ENCODE measurements at places on chromosomes 13 and 19.

- DNase-seq = peak; percentile 26
These were observed 10.3 kb upstream of the GARIN5A start for GRCh38 chr19:50486823-50487515.

- no peak for DNase-seq
These were observed 2.4 kb upstream of the APOC4 start for GRCh38 chr19:44939668-44940067.

DNA sequence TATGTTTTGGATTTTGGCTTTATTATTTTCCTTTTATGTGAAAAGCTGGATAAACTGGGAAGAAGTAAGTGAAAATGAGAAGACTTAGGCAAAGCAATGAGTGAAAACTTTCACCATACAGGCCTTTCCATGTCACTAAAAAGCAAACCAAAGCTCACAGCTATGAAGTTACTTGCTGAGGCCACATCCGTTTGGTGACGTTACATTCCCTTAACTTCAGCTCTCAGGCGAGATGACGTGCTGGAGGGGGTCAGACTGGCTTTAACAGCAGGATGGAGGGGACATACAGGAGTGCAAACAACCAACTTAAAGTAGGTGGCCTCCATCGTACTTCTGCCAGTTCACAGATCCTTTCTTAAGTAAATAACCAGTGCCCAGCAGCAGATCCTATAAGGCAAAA lies 522.3 kb downstream of the MYO16 start:
- DNase-seq = no peak

DNA sequence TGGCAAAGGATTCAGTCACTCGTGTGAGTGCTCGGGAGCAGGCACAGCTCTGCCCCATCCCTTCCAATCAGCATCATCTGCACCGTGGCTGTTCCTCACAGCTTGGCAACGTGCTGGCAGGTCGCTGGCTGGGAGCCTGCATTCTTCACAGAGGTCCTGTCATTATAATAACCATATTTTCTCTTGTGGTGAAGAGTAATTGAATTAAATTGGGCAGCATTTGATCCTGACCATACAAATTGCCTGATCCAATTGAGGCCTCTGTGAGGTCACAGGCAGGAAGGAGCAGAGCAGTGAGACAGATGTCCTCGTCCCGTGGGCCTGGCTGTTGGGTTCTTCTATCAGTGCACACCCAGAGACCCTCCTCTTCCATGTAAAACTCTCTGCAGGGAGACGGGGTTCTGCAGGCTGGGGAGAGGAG lies 407.8 kb downstream of the COG6 start:
- no peak for DNase-seq

GRCh38 chr13:37349916-37350315 lies 244.5 kb upstream of the CSNK1A1L start:
- no peak for DNase-seq

- DNase-seq = no peak
These were observed 1573.1 kb downstream of the EFNB2 start for GRCh38 chr13:104962411-104962810.

All from HL-60 (cell line).